ENCODE measurements at places on chromosomes 1 and 21. TPM values are rescaled to one million over a fixed set of nuclear protein-coding genes. Genes with fewer than 3 reads are reported as not detected.

The TNNT2 gene
- not detected for total RNA-seq

The PIK3C2B gene
- total RNA-seq: 16.5 TPM

The XPR1 gene
- total RNA-seq: 32.7 TPM

The NCF2 gene
- total RNA-seq: under 0.01 TPM

The DAB1 gene
- total RNA-seq: not detected

The LCE3E gene
- total RNA-seq: not detected

The HHIPL2 gene
- total RNA-seq: not detected

The MEX3A gene
- total RNA-seq: 12.2 TPM

The SPRR1B gene
- not detected for total RNA-seq

The CLCA2 gene
- total RNA-seq: not detected

The C1orf87 gene
- total RNA-seq: not detected

The GNAT2 gene
- total RNA-seq: 0.49 TPM

The E2F2 gene
- 2.8 TPM for total RNA-seq

The FAM72D gene
- total RNA-seq: 1.5 TPM

The TRAF3IP3 gene
- total RNA-seq: not detected

The G0S2 gene
- total RNA-seq: 0.65 TPM

The ADAMTS4 gene
- total RNA-seq: 9.7 TPM

The S100A7 gene
- total RNA-seq: not detected

The IFNAR2 gene
- total RNA-seq: 7.9 TPM

The BSND gene
- total RNA-seq: not detected

The AIRE gene
- not detected for total RNA-seq

The KRTAP11-1 gene
- not detected for total RNA-seq

The MATN1 gene
- total RNA-seq: 0.13 TPM

The CRP gene
- total RNA-seq: not detected

The SEMA6C gene
- total RNA-seq: 15.6 TPM

The FLG gene
- total RNA-seq: not detected

The COL8A2 gene
- 1.8 TPM for total RNA-seq

The ADAMTS1 gene
- 20.7 TPM for total RNA-seq

The KRTAP19-1 gene
- not detected for total RNA-seq

The CITED4 gene
- total RNA-seq: 3.0 TPM

The BCAN gene
- not detected for total RNA-seq

The OR6K3 gene
- not detected for total RNA-seq

The LRRC71 gene
- total RNA-seq: 0.19 TPM

The CRYBG2 gene
- not detected for total RNA-seq

The LY9 gene
- not detected for total RNA-seq

The CD84 gene
- total RNA-seq: not detected

The UBL4B gene
- total RNA-seq: not detected

The EPS8L3 gene
- total RNA-seq: not detected

The LDLRAD1 gene
- total RNA-seq: not detected

The PIK3CD gene
- total RNA-seq: 4.2 TPM

The NHLH1 gene
- total RNA-seq: 0.06 TPM

The KIRREL1 gene
- 33.3 TPM for total RNA-seq

The ARHGAP30 gene
- not detected for total RNA-seq

The AMY1C gene
- not detected for total RNA-seq

The TRIM46 gene
- total RNA-seq: 4.5 TPM

The HTR6 gene
- total RNA-seq: not detected

The ATP1A2 gene
- not detected for total RNA-seq

The TMEM59 gene
- 380 TPM for total RNA-seq

The PLEKHA6 gene
- total RNA-seq: 4.3 TPM

The ICOSLG gene
- total RNA-seq: 14.0 TPM

The ERVH48-1 gene
- total RNA-seq: not detected

The HSD3B1 gene
- not detected for total RNA-seq

The NBPF9 gene
- total RNA-seq: 7.1 TPM

The DPH2 gene
- 13.8 TPM for total RNA-seq

The PGLYRP3 gene
- total RNA-seq: 0.16 TPM

The LMX1A gene
- total RNA-seq: not detected
